ENCODE measurements at places on chromosomes 7 and 10.

- DNase-seq = no peak
Measured at GRCh38 chr7:52715701-52716100, 319.7 kb upstream of the POM121L12 start.

GRCh38 chr7:46393142-46393541 lies 472.1 kb upstream of the IGFBP3 start:
- DNase-seq = no peak

DNA sequence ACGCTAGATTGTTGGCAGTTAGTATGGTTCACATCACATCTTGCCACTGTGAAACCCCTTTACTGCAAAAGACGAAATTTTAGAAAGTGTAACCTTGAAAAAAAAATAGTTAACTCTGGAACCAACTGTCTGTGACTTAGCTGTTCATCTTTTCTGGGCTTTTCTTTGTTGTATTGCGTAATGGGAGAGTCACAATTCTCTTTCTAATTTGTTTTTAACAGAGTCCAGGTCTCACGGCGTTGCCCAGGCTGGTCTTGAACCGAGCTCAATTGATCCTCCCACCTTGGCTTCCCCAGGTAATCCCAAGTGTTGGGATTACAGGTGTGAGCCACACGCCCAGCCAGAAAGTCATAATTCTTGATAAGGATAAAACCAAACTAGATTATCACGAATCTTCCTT lies 14.5 kb downstream of the UBE3C start:
- DNase-seq = no peak

DNA sequence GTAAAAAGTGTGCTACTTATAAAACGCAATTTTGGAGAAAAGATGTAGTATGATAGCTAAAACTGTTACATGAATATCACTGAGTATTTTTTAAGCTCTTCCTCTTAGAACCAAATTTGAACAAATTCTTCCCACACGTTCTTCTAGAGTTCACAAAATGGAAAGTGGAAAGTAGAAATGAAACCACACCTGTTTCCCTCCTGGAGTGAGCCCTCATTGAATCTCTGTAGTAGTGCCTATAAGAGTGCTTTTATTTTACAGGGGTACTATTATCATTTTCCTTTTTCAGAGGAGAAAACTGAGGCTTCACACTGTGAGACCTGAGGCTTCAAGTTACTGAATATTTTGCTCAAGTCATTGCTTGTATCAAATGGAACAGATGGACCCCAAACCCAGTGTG lies 393.0 kb downstream of the NRG3 start:
- no peak for DNase-seq

DNA sequence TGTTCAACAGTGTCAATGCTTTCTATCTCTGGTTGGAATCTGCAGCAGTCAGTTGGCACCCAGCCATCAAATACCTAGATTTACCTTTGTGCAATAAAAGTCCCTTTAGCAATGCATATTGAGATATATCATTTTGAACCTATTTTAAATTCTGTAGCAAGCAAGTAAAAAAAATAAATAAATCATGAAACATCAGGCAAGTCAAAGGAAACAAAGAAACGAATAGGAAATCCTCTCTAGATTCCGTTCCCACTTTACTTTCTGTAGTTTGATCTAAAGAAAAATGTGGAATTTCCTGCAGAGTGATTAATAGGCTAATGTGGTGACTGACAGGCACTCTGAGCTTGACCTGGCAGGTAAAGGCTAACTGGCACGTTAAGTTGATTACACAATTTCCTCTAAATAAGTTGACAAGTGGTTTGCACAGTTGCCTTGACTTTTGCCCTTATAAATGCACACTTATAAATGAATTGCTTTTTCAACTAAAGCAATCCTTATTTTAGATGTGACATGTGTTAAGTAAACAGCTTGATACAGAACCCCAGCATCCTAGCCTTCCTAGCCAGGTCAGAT lies 208.1 kb upstream of the TCF7L2 start:
- DNase-seq = no peak

- DNase-seq = no peak
Measured at GRCh38 chr7:24140001-24140400, 144.0 kb upstream of the NPY start.

- DNase-seq = no peak
Measured at GRCh38 chr10:4333459-4333894, 492.5 kb upstream of the AKR1E2 start.

- DNase-seq = no peak
Measured at GRCh38 chr10:23063973-23064812, 31.2 kb upstream of the MSRB2 start.

DNA sequence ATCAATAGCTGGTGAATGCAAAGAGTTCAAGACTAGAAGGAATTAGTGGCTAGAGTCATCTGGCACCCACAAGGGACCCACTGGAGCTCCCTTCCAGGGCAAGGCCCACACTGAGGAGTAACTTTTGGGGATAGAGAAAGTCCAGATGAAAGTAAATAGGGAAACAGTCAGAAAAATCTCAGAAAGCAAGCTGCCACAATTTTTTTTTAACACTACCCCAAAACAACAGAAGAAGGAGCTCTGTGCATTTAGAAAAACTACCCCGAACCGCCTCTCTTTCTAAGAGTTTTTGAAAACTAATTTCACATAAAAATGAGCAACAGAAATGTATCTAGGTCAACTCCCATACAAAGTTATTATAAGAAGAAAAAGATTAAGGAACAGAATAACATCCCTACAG lies 42.2 kb downstream of the AOAH start:
- no peak for DNase-seq

Data from activated T-helper 9 cell treated with anti-CD3 and anti-CD28 coated beads, Interleukin-2, amount 50 U/mL, for 16 hours (primary cell).